ENCODE measurements at places on chromosomes 2 and 18.
A peak's percentile ranks its signal among the peaks of the same experiment; 100 is the strongest.

DNA sequence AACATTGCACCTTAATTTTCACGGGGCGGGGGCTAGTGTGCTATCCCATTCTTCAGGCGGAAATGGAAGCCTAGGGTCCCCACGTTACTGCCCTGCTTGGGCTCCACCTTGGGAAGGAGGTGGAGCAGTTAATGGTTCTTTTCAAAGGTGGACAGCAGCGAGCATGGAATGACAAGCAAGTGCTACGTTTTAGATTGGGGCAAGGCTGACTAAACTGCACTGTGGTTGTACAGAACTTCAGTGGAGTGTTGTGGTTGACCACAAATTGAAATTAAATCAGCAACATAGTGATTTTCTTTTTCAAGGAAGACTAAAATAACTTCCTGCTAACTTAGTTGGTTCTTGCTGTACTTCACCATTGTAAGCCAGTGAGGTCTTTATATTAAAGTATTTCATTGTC, 47.0 kb downstream of the CHRNA1 start:
- no peak for DNase-seq

DNA sequence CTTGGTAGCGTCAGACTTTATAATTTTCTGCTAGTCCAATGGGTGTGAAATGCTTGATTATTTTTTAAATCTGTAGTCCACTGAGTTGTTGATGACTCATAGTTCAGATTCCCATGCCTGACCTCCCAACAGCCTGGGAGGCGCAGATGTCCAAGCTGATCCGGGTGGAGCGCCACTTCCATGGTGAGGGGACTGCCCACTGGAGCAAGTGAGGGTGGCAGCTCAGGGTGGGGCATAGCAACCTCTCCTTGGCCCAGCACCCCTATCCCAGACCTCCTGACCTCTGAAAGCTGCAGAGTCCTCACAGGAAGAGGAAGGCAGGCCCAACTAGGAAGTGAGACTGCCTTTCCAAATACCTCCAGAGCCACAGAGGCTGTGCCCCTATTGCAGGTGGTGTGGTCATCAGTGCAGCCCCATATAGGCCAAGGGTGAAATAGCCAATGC, 4.4 kb downstream of the MAL start:
- no peak for DNase-seq

GRCh38 chr2:71275939-71276310, 49.0 kb upstream of the PAIP2B start:
- DNase-seq: no peak

DNA sequence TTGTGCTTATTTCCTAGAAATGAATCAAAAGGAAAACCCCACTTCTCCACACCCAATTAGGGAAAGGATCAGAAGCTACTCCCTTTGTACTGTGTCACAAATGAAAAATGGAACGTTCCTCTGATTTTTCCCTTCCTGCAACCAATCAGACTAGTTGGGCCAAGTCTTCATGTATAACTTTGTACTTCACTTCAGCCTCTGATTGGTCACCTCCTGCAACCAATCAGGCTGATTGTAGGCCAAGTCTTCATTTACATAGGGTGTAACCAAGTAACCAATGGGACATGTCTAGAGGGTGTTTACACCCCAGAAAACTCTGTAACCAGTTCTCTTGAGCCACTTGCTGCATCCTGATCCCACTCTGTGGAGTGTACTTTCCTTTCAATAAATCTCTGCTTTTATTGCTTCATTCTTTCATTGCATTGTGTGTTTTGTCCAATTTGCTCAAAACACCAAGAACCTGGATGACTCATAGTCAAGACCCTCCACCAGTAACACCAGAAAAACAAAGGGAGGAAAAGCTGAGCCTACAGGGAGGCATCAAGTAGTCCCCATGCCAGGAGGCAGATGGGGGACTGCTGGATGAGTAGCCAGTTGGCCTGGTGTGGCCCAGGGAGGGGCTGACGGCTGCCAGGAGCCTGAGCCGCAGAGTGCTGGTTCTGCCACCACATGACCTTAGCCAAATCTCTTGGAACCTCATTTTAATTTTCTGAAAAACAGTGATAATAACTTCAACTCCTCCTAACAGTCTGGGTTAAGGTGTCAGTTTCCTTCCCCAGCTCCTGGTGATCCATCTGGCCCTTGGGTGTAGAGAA, 46.1 kb downstream of the SOWAHC start:
- peak; percentile 26 for DNase-seq

DNA sequence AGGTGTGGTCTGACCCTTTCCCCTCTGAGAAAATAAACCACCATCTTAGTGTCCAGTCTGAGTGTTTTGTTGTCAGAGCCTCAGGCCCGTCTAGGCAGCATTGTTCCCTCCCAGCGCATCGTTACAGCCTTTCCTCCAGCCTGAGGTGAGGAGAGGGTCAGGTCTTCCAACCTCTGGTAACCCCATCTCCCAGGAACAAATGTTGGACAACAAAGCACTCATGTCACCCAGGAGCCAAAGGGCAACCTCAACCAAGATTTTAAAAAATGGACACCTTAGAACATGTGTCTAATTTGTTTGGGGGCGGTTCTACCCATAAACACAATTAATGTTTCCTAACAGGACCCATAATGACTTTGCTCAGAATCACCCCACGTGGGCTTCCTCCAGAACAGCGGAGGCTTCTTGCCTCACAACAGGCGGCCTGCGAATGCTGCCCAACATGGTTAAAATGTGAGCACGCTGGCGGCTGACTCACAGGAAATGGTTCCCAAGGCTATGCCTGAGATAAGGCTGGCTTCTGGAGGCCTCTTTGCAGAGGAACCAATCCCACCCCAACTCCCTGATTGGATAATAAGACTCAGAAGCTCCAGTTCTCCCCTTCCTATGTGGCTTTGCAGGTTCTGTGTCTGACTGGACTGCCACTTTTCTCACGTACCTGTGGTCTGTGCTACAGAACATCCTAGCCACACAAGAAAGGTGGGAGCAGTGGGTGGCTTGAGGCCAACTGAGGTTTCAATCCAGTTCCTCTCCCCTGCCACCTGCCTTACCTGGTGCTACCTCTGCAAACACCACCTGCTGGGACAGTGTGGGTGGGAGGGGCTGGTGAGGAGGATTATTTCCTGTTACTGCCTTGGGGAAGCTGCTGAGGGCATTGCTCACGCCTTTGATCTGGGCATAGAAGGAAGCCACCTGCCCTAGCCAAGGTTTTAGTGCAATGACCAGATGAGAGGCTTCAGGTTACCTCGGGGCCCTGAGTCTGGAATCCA, 108.8 kb downstream of the B3GNT2 start:
- no peak for DNase-seq

- DNase-seq: no peak
These were observed 65.4 kb downstream of the REV1 start for GRCh38 chr2:99424371-99424770.

- no peak for DNase-seq
These were observed 399.3 kb downstream of the LRATD1 start for GRCh38 chr2:15031745-15032240.

GRCh38 chr18:3693410-3693809, 243.4 kb downstream of the TGIF1 start:
- DNase-seq: no peak

DNA sequence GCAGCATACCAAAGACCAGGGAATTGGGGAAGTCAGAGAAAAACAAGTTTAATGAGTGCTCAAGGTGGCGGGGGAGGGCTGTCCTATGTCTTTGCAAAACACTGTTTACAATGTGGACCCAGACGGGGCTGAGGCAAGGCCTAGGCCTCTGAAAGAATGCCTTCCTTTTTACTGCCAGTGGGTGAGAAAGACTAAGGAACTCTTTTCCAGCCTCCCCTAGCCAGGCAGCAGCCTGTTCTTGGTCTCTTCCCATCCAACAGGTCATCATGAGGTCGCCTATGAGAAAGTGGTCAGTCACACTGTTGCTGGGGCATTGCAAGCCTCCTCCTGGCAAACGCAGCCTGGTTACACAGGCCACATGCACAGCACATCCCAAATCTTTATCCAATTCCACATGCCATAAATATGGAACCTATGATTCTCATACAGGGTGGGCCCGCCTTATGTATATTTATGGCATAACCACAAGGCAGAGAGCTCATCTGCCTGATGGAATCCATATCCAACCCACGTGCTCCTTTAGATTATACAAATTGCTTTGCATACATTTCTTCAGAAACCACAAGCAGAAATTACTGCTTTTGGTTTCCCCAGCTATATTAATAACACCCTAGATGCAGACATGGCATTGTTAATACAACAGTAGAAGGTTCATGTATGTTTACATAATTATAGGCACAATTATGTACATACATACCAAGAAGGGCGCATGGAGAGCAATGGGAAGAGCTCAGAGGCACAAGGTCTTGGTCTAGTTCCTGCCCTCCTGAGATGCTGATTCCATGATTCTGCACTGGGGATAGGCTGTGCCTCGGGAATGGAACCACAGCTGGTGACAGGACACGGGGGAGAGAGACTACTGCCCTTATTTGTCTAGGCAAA, 48.6 kb downstream of the NRP2 start:
- no peak for DNase-seq

- DNase-seq: no peak
These were observed 4.4 kb downstream of the ANKRD23 start for GRCh38 chr2:96839293-96839874.

DNA sequence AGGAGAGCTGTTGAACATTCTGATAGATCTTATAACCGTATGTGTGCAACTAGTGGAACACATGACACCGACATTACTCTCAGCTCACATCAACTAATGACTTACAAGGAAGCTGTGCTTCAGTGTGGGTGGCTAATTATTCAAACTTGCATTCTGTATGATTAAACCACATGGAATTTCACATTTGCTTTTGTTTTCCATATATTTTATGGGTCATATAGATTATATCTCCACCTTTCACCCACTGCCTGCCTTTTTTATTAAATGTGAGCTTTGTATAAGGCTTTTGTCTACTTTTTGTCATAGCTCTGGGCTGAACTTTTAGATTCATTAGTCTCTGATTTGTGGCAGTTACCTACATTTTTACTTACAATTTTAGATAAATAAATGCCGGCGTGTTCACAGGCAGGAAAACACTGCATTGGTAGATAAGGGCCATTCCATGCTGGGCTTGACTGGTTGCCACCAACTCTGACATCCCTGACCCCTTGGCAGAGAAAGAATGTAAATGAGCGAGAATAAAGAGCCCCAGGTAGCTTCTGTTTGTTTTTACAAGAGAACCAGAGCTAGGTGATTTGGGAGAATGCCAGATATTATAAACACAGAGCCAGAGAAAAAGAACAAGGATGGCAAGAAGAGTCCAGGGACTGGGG, 35.7 kb downstream of the LYPD6 start:
- no peak for DNase-seq

DNA sequence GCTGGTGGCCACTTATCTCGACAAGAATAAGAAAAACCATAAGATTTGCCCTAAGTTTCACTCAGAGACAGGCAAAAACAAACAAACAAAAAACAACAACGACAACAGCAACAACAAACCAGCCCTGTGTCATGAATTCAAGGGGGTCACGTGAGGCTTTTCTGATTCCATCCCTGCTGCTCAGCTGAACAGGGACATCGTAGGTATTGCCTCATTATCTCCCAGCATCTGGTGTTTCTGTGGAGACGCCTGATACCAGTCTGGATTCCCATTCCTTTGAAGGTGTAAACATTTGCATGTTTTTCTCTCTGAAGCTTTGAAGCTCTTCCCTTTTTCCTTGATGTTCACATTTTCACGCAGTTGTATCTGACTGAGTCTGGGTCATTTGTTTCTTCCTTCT, 117.4 kb downstream of the KCNF1 start:
- no peak for DNase-seq

GRCh38 chr2:27094353-27094984, 7.9 kb downstream of the KHK start:
- DNase-seq: no peak

DNA sequence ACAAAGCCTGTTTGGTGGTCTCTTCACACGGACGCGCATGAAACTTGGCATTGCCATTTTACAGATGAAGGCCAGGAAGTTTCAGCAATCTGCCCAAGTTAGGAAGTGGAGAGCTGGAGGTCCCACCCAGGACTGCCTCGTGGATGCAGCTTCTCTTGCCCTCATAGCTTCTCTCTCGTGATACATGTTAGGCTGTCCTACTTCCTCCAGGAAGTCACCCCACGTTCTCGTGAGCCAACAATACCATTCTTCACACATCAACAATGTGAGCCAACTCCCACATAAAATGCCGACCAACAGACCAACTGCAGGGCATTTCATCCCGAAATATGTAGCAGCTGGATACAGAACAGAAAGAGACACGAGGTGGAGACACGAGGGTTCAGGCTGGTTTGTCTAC, 85.3 kb downstream of the MREG start:
- no peak for DNase-seq

DNA sequence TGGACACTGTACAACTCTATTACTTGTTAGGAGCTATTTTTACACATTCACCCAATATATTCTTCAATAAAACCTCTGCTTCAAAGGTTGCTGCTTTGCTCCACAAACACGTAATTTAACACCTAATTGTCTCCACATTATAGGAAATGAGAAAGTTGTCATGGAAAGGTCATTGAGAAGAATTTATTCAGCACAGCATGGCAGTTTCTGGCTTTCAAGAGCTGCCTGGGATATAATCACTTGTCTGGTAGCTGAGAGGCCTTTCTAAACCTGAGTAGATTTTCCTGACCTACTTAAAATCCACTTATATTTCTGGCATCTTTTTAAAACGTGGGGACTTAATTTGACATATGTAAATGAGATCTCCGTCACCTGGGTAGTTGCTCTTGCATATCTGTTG, 216.1 kb downstream of the ZNF804A start:
- DNase-seq: no peak

GRCh38 chr18:79786786-79787526, 10.8 kb upstream of the KCNG2 start:
- DNase-seq: no peak

GRCh38 chr2:9769171-9770005, 73.9 kb upstream of the TAF1B start:
- DNase-seq: peak; percentile 69

All from suprapubic skin (tissue), 4 donors.